ENCODE measurements at places on chromosomes 11 and 22.

DNA sequence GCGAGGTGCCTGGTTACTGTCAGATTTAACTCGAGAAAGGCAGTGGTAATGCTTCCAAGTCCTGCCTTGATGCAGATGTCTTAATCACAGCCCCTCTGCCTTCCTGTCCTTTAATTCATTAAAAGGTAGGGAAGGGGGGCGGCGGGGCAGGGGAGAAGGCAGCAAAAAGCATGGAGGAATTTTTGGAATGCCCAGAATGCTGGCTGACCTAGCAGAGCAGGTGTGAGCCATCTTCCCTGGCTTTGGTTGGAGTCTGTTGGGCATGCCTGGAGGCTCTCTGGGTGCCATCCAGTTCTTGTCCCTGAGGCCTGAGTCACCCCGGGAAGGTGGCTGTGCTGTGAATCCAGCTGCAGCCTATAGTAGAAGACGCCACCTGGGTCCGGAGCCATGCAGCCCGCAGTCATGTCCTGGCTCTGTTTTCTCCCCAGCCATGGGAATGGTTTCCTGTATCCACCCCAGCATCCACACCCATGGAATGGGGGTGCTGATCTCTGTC lies 15.6 kb downstream of the KIAA1671 start:
- DNase-seq = no peak

DNA sequence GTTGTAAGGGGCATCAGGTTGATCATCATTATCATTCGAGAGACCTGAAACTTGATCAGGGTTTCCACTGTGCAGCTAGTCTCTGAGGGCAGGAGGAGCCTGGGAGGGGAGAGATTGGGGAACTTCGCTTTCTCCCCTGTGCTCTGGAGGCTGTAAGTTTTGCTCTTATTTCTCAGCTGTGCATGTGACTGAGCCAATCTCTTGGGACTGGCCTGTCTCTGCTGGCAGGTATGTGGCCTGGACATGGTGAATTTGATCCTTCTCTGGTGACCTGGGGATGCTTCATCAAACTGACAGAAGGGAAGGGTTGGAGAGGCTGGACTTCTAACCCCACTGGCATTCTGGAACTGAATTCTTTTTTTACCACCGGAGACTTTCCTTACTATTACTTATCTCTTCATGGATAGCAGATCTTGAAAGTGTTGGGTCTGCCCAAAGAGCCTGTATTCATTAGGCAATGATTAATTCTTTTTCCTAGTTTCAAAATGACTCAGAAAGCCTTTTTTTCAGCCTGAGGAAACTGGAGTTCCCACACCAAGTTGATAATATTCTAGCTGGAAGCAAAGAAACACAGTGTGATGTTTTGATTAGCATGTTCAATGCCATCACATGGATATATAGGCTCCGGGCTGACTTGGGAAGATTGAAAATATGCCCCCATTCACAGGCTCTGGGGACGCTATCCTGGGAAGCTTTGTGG lies 36.5 kb downstream of the TSPAN18 start:
- DNase-seq = no peak

GRCh38 chr11:75655605-75656004 lies 13.2 kb downstream of the MAP6 start:
- DNase-seq = no peak

GRCh38 chr11:4577761-4578160 lies 3.8 kb upstream of the OR52I2 start:
- DNase-seq = no peak
